ENCODE measurements at places on chromosomes 16 and 17.

GRCh38 chr16:10576390-10577304, 3.8 kb downstream of the EMP2 start:
- no peak for DNase-seq

DNA sequence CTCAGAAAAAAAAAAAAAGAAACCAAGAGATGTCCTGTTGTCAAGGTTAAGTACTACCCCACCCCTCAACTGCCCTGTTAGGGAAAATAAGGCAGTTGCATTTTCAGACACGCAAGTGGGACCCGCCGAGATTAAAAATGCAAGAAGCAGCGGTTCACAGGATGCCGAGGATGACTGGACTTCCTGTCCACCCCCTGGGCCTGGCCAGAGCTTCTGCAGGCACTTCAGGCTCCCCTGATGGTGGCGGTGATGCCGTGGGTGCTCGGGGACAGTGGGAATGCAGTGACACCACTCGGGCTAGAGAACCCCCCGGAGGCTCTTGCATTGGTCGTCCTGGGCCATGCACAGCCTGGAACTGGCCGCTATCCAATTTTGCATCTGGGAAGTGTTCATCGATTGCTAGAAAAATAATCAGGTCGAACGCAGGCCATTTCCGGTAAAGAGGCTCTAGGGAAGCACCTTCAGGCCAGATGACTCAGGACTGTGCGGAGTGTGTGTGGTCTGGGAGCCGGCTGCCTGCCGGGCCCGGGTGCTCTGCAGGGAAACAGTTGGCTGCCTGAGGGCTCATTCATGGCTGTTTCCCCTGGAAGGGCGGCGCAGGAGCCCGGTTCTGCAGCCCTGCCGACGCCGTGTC, 13.4 kb upstream of the CRISPLD2 start:
- DNase-seq = peak; percentile 75

DNA sequence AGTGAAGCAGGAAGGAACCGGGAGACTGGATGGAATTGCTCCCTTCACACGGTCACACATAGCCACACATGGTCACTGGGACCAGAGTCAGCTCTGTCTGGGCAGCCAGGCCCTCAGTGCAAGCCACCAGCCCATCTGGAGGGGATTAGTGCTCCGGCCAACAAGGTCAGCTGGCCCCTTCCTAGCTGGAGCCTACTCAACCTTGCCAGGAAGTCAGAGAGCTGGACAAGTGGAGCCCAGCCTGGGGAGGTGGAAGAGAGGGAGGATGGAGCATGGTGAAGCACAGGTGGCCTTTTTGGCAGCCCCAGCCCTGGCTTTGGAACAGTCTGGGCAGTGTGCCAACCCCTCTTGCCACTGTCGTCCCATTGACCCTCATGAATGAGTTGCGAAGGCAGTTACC, 3.7 kb upstream of the CACNA1G start:
- no peak for DNase-seq

DNA sequence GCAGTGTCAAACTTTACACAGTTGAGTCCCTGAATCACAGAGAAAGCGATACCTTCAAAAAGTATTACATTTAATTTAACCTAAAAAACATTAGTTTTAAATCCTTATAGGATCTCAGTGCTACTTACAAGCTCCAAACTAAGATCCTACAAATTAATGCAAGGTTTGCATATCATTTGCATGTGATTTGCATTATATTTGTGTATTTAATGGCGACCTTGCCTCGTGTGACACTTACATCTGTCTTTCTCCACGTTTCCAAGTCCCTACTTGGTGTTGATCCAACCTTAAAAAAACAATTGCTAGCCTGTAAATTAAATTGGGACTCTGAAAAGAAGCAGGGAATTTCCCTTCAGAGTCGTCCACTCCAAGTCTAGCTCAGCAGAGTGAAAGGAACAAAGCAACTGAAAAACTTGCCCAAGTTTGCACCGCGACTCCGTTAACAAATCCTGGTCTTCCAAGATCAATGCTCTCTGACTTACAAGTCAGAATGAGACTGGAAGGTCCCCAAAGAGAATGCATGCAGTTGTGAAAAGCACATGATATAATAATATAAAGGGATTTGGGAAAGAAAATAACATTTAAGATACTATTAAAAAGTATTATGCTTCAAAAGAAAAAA, 739 bp upstream of the FAM117A start:
- DNase-seq = no peak

GRCh38 chr16:57381791-57382534, 9.7 kb downstream of the CX3CL1 start:
- DNase-seq = no peak

- DNase-seq = no peak
These were observed 9.8 kb downstream of the CA5A start for GRCh38 chr16:87926246-87927194.

- DNase-seq = no peak
These were observed 49.9 kb upstream of the ZNF750 start for GRCh38 chr17:82889496-82890338.

GRCh38 chr16:67278773-67279295, 498 bp upstream of the PLEKHG4 start:
- DNase-seq = no peak

DNA sequence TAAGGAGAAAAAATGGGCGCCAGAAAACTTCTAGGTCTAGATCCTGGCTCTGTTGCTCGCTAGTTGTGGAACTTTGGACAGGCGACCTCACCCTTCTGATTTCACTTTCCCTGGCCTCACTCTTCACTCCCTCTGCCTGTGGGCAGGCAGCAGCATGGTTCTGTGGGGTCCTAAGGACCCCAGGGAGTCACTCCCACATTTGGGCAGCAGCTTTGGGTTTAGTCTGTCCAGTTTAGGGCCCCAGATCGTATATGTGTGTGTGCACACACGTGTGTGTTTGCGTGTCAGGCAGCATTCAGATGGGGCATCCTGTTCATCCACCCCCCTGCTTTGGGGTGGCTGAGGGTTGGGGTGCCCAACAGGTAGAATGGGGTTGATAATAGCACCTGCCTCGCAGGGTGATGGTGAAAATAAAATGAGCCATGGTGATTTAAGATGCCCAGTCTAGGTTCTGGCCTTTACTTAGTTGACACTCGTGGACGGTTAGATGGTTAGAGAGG, 102.2 kb downstream of the RAB11FIP4 start:
- DNase-seq = no peak

GRCh38 chr17:83077411-83077810, 2.0 kb upstream of the METRNL start:
- no peak for DNase-seq

All from brain pericyte (primary cell).